ENCODE measurements at places on chromosomes 2 and 18.

- no peak for DNase-seq
Observed at GRCh38 chr2:62270728-62271127, 74.8 kb downstream of the B3GNT2 start.

- DNase-seq = no peak
Observed at GRCh38 chr2:239688122-239688681, 287.4 kb upstream of the HDAC4 start.

- peak; percentile 55 for DNase-seq
Observed at GRCh38 chr2:240556553-240557100, 1.2 kb downstream of the ANKMY1 start.

DNA sequence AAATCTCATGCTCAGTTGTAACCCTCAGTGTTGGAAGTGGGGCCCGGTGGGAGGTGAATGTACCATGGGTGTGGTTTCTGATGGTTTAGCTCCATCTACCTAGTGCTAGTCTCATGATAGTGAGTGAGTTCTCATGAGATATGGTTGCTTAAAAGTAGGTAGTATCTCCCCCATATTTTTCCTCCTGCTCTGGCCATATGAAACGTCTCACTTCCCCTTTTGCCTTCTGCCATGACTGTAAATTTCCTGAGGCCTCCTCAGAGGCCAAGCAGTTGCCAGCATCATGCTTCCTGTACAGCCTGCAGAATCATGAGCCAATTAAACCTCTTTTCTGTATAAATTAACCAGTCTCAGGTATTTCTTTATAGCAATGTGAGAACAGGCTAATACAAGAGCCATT, 62.8 kb upstream of the RNF152 start:
- DNase-seq = no peak

- DNase-seq = no peak
Observed at GRCh38 chr18:70031221-70031620, 83.5 kb upstream of the CD226 start.

- DNase-seq = no peak
Observed at GRCh38 chr2:95069465-95069864, 44.0 kb downstream of the MAL start.

DNA sequence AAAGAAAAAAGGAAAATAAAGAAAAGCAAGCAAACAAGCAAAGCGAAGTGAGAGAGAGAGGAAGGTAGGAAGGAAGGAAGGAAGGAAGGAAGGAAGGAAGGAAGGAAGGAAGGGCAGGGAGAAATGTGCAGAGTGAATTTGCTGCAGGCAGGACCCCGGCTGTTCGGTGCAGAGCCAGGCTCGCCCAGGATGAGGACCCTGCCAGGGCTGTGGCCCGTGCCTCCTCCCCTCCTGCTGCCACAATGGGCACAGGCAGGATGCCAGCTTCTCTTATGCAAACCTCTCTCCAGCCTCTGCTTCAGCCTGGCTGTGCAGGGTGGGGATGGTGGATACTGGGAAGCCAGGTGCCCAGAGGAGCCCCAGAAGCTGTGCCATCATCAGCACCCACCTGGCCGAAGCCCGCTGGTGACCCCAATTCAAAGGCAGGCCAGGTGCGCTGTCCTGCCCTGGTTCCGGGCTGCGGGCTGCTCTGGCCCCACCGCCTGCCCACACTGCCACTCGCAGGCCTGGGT, 3.2 kb downstream of the GPR17 start:
- no peak for DNase-seq

GRCh38 chr18:55199291-55199963, 240.2 kb upstream of the CCDC68 start:
- DNase-seq = no peak

DNA sequence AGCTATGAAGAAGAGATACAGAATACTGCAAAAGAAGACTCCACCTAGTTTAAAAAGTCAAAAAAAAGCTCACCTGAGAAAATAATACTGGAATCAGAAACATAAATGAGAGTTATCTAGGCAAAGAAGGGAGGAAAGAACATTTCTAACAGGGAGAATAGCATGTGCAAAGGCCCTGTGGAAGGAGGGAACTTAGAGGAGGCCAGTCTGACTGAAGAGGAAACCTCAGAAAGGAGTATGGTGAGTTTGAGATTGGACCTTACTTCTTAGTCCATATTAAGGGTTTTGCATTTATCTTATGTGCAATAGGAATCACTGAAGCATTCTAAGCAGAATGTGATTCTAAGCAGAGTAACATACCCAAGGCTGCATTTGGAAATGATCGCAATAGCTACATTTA, 193.2 kb downstream of the LNPK start:
- no peak for DNase-seq

DNA sequence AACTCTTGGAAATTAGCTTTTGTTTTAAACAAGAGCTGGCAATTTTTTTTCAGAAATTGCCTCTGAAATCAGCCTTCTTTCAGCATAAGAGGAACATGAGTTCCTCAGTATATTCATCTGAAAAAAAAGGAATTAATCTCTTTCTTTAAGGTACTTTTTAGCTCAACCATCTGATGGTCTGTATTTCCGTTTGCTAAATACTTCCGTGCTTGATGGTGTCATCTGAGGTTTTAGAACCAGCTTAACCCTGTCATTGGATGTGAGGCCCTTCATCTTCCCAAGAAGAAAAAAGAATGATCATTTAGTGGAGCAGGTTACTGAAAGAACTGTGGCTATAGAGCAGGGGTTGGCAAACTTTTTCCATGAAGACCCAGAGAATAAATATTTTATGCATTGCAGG, 175.0 kb downstream of the TRABD2A start:
- DNase-seq = no peak
